Renal pelvis (tissue), 12 donors: ENCODE measurements at places on chromosomes 2 and 18. TPM values are rescaled to one million over a fixed set of nuclear protein-coding genes. Genes with fewer than 3 reads are reported as not detected.

GRCh38 chr2:212547716-212548454 is 9.3 kb upstream of the ERBB4 start:
- DNase-seq, result no peak

Gene PPP1R7
- polyA plus RNA-seq, result 77.7 TPM

Gene QPCT
- 15.5 TPM for polyA plus RNA-seq

Gene SEPTIN2
- 596 TPM for polyA plus RNA-seq

Gene CYTIP
- 1.2 TPM for polyA plus RNA-seq

- no peak for DNase-seq
Measured at GRCh38 chr18:24274837-24275236, 122.8 kb downstream of the OSBPL1A start.

Gene PXDN
- 147 TPM for polyA plus RNA-seq

Gene UGT1A5
- polyA plus RNA-seq, result not detected

GRCh38 chr18:51195451-51196117 is 1.9 kb downstream of the MEX3C start:
- peak; percentile 90 for DNase-seq

Gene IL1R1
- polyA plus RNA-seq, result 24.9 TPM

DNA sequence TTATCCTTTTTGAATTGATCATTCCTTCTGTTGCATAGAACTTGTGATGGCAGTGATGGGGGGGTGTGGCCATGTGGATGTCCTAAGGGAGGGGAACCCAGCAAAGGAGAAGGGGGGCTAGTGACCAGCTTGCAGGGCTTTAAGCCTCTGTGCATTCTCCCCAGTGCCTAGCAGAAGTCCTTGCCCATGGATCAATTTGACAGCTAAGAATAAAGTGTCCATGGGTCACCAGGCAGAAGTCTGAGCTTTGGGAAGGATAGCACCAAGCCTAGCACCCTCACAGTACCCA is 39.6 kb upstream of the FAM136A start:
- DNase-seq, result no peak

DNA sequence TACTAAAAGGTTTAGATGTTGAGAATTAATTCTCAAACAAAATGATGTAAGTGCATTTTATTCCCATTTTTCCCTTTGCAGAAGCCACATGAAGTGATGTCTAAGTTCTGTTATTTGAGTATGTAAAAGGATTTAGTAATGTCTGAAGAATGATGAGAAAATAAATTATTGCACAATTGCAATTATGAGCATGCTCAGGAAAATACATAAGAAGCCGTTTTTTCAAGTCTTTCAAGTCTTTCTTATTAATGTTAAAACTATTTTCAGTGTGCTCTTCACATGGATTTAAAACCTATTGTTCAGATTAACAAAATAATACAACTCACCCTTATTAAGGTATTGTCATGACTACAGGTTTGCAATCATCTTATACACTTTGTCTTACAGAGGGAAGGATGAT is 331.4 kb upstream of the NETO1 start:
- no peak for DNase-seq

Gene PLGLB1
- 19.8 TPM for polyA plus RNA-seq

Gene PRKAG3
- polyA plus RNA-seq, result 0.12 TPM

- peak; percentile 63 for DNase-seq
Measured at GRCh38 chr2:117763804-117764203, 50.7 kb upstream of the DDX18 start.

Gene RPL37A
- polyA plus RNA-seq, result 2,549 TPM

- no peak for DNase-seq
Measured at GRCh38 chr18:38651736-38652135, 1086.1 kb upstream of the CELF4 start.

GRCh38 chr2:220104871-220105351 is 477.5 kb downstream of the SLC4A3 start:
- peak; percentile 23 for DNase-seq

- DNase-seq, result no peak
Measured at GRCh38 chr2:15766911-15767597, 173.3 kb upstream of the MYCN start.

GRCh38 chr18:73961804-73962203 is 185.8 kb downstream of the FBXO15 start:
- no peak for DNase-seq

GRCh38 chr2:100876231-100876860 is 56.4 kb downstream of the NPAS2 start:
- no peak for DNase-seq

DNA sequence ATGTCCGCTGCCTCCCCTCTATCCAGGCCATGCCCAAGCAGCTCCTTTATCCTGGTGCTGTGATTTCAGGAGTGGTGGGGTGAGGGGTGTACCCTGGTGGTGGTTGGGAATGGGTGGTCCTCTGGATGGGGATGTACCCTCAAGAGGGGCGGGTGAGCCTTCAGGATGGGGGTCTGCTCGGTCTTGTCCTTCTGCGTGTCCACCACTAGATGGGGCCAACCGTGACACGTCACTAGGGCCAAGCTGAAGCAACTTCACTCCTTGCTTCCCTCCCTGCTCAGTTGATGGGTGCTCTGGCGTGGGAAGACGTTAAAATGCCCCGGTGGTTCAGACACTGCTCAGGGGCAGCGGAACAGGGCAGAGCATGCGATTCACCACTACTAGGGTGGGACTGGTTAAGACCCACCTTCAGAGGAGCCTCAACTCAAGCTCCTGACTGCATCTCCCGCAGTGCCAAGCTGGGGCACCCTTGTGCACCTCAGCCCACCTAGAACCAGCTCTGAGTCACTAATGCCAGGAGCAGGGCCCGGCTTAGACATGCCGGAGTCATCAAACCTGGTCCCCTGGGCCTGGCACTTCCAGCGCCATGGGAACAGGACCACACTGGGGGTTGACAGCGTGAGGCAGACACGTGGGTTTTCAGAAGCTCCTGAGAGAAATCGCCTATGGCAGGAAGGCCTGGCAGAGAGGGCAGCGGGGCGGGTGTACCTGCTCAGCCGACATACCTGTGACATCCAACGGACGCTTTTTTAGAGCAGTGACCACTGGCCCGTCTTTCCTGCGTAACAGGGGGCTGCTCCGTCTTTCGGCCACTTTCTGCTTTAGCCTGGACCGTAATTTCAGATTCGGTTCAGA is 256.7 kb downstream of the HDAC4 start:
- peak; percentile 33 for DNase-seq

DNA sequence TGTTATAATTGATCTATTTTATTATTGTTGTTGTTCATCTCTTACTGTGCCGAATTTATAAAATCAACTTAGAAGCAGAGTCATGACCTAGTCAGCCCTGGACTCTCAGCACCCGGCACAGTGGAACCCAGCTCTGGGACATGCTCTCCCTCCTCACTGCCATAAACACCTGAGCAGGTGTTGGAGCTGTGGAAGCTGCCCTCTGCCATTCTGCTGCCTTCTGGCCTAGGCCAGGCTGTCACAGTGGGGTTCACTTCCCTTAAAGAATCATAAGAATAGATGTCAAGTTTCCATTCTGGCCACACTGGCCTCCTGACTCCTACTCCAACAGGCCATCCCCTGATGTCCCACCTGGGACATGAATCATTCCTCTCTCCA is 192.2 kb downstream of the ZFP36L2 start:
- DNase-seq, result no peak

GRCh38 chr18:21684731-21685130 is 19.8 kb downstream of the ABHD3 start:
- DNase-seq, result no peak

DNA sequence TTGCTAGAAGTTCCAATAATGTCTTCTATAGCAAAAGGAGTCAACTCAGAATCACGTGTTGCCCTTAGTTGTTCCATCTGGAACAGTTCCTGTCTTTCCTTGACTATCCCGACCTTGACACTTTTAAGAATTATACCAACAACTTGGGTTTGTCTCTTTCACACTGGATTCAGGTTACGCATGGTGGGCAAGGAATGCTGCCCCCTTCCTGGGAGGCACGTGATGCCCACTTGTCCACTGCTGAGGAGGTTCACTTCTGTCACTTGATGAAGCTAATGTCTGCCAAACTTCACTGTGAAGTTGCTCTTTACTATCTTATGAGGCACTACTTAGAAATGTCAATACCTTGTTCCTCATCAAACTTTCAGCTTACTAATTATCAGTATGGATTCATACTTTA is 5.3 kb downstream of the COX5B start:
- DNase-seq, result no peak

GRCh38 chr2:240898108-240898730 is 2.3 kb upstream of the MAB21L4 start:
- DNase-seq, result no peak

Gene EHBP1
- 40.7 TPM for polyA plus RNA-seq

DNA sequence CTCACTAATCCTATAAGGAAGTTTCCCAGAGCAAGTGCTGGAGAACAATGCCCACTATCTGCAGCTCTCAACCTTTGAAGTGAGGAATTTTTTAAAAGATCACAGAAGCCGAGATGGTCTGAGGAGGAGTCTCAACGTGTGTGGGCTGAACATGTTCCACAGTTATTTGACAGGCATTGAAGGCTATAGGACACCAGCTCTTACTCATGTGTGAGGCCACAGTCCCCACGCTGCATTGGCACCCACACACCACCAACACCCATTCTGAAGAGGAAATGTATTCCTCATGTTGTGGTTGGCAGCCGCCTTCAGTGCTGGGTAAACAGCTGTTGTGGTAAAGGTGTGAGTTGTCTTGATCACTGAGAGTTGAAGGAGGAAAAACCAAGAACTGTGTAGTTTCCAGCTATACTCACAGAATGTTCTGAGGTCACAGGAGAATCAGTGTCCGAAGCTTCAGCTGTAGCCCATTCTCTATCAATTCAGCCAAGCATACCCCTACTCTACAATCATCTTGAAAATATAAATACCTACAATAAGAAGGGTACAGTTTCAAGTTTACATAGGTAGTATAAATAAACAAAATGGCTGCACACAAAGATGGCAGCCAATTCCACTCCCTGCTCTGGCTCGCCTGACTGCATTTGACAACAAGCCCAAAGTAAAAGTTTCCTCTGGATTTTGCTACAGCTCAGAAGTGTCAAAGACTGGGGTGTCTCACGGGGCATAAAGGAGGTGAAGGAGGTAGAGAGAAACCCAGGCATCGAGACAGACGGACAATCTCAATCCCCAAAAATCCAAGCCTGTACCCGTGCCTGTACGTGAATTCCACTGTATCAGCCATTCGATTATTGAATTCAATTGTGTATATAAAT is 12.1 kb downstream of the CD226 start:
- no peak for DNase-seq
